Skeletal muscle tissue (tissue), 5 donors: ENCODE measurements at places on chromosomes 2 and 18. TPM values are rescaled to one million over a fixed set of nuclear protein-coding genes. Genes with fewer than 3 reads are reported as not detected.

The ABCA12 gene
- not detected for total RNA-seq

The ELOA2 gene
- total RNA-seq: not detected

The EGR4 gene
- not detected for total RNA-seq

The LHCGR gene
- total RNA-seq: 4.2 TPM

The MARCO gene
- 0.52 TPM for total RNA-seq

The QPCT gene
- 5.2 TPM for total RNA-seq

The NGEF gene
- 2.6 TPM for total RNA-seq

The C2orf80 gene
- not detected for total RNA-seq

The ICOS gene
- total RNA-seq: 0.52 TPM

The OTX1 gene
- not detected for total RNA-seq

The GRHL1 gene
- total RNA-seq: under 0.01 TPM

The GRB14 gene
- 5.7 TPM for total RNA-seq
